ENCODE measurements at places on chromosomes 11 and 22. TPM values are rescaled to one million over a fixed set of nuclear protein-coding genes. Genes with fewer than 3 reads are reported as not detected.

The SLC25A1 gene
- 90.7 TPM for total RNA-seq

GRCh38 chr22:38401336-38402084, 53.5 kb downstream of the KCNJ4 start:
- H3K4me3 ChIP-seq: no peak overlapping the region
- no peak for DNase-seq
- no peaks in the 10 kb centered on the region for H3K27me3 ChIP-seq
- H3K36me3 ChIP-seq: no peaks in the 10 kb centered on the region

The TRIM66 gene
- 4.9 TPM for total RNA-seq

GRCh38 chr11:130979386-130979972, 63.2 kb upstream of the SNX19 start:
- no peaks in the 10 kb centered on the region for H3K4me1 ChIP-seq
- H3K4me3 ChIP-seq: no peak overlapping the region
- DNase-seq: no peak

The MFRP gene
- not detected for total RNA-seq
